ENCODE measurements at places on chromosomes 2 and 18. TPM values are rescaled to one million over a fixed set of nuclear protein-coding genes. Genes with fewer than 3 reads are reported as not detected.

Gene RHOB
- 121 TPM for total RNA-seq

Gene GPAT2
- total RNA-seq = 0.06 TPM

Gene TRABD2A
- 4.7 TPM for total RNA-seq

Gene OSR1
- 0.06 TPM for total RNA-seq

Gene CABYR
- total RNA-seq = 1.4 TPM

Gene TEX44
- not detected for total RNA-seq

Gene SCN7A
- total RNA-seq = not detected

Gene PDE1A
- total RNA-seq = not detected

Gene PFN4
- 4.7 TPM for total RNA-seq

Gene MATN3
- 0.29 TPM for total RNA-seq

Gene CYTIP
- total RNA-seq = 5.9 TPM

Gene SCTR
- not detected for total RNA-seq

Gene LGALSL
- total RNA-seq = 4.9 TPM

Gene HADHA
- 101 TPM for total RNA-seq

Gene PRKAG3
- not detected for total RNA-seq

Gene KLHL30
- not detected for total RNA-seq

Gene DSG3
- total RNA-seq = not detected

Gene CROCC2
- total RNA-seq = not detected

Gene TMEM178A
- total RNA-seq = 1.3 TPM

Gene APOB
- not detected for total RNA-seq

Gene STPG4
- total RNA-seq = not detected

Gene BMP10
- not detected for total RNA-seq

Gene GAL3ST2
- total RNA-seq = not detected

Gene ZNF521
- 8.5 TPM for total RNA-seq

Gene CNTNAP5
- total RNA-seq = not detected

Gene MSTN
- total RNA-seq = not detected

Gene IL1B
- total RNA-seq = 13.5 TPM
